ENCODE measurements at places on chromosomes 3 and 15.

- DNase-seq: no peak
These were observed 7.3 kb upstream of the TRNT1 start for GRCh38 chr3:3119393-3119851.

DNA sequence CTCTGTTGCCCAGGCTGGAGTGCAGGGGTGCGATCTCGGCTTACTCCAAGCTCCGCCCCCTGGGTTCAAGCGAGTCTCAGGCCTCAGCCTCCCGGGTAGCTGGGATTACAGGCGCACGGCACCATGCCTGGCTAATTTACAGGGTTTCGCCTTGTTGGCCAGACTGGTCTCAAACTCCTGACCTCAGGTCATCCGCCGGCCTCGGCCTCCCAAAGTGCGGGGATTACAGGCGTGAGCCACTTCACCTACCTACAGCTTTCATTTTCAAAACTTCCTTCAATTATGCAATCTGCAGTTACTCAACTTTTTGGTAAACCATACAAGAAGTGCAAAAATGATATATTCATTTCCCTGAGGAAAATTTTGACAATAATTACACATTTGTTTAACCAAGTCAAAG, 14.0 kb downstream of the NANOGP8 start:
- DNase-seq: no peak

GRCh38 chr15:101250873-101251829, 697 bp downstream of the CHSY1 start:
- DNase-seq: no peak

GRCh38 chr15:77342807-77343206, 77.1 kb downstream of the PEAK1 start:
- no peak for DNase-seq

- no peak for DNase-seq
These were observed 43.0 kb downstream of the RASA2 start for GRCh38 chr3:141529717-141530414.

GRCh38 chr3:188421151-188421821, 267.3 kb downstream of the LPP start:
- no peak for DNase-seq

- no peak for DNase-seq
These were observed 12.4 kb upstream of the ABHD2 start for GRCh38 chr15:89075846-89076245.

GRCh38 chr15:59335207-59335786, 37.4 kb downstream of the MYO1E start:
- no peak for DNase-seq

DNA sequence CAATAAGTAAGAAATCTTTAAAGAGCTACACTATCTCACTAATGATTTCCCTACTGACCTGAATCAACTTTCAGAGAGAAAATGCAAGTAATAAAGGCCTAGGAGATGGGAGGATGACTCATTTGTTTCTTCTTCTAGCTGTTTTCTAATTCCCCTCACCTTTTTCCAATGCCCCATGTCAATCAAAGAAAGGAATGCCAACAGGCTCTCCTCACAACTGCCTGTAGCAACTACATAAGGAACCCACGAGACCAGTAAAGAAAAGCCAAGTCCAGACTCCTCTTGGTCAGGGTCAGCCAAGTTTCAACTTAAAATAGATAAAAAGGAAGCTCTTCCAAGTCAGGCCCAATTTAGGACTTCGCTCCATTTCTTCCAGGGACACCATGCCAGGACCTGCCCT, 201.9 kb downstream of the TNIK start:
- DNase-seq: no peak

DNA sequence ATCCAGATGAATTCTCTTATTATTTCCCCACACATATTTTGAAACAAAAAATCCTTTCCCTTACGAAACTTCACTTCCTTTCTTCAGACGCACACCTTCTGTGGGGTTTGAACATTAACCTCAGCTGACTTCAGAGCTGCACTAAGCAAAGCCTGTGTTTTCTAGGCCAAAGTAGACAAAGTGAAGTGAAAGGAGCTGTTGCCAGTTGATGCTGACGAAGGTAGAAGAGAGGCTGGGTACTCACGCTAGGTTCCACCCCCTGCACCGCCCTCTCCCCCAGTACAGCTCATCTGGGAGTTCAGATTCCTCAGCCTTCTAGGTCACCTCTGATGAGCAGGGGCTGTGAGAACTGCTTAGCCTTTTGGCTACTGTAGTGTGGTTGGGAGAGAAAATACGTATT, 24.1 kb downstream of the DUT start:
- no peak for DNase-seq

- no peak for DNase-seq
These were observed 792.3 kb downstream of the DIPK2A start for GRCh38 chr3:144763878-144764454.
